ENCODE measurements at places on chromosomes 1 and 21.
A peak's percentile ranks its signal among the peaks of the same experiment; 100 is the strongest.

DNA sequence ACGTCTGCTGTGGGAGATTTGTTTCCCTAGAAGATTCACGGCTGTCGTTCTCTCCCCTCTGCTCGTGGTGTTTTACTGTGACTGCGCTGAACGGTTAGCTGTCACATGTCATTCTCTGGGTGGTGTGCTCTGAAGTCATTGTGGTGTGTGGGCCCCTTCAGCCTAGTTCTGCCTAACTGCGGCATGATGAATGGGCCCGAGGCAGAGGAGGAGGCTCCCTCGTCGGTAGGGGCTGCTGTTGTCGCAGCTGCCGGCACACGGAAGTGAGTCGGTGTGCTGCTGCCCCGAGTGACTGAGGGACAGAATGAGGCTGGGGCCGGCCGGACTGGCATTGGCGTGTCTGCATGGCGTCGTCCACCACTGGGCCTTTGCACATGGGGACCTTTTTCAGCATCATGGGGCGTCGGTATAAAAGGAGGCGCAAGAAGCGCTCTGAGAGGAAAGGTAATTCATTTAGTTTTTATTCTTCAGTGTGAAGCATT, 77.9 kb downstream of the ADARB1 start:
- peak; percentile 32 for DNase-seq

- DNase-seq: peak; percentile 71
Measured at GRCh38 chr1:113140588-113141446, 67.8 kb downstream of the LRIG2 start.

DNA sequence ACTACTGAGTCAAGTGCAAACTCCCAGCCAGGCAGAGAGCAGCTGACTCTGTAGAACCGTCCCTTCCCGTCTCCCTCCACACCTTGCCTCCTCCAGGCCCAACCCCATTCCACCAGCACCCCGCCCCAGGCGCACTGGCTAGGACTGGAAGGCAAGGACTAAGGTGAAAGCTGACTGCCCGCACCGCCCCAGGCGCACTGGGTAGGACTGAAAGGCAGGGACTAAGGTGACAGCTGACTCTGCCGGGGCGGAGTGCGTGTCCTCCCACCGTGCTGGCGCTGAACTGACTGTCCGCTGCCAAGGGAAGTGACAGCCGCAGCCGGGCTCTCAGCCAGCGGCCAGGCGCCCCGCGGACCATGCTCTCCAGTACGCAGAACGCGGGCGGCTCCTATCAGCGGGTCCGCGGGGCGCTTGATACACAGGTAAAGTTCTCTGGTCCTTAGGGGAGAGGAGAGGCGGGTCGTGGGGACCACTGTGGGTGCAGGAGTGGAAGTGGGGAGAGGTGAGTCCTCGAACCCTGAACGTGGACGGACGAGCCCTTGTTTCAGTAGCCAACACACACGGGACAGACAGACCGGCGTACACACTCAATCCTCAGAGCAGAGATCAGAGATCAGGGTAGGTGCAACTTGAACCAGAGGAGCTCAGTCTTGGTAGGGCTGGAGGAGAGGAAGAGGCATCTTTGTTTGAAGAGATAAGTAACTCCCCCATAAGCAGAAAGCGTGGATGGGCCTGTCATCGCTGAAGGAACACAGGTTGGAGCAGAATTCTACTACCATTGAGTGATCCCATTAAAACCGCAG, 58.0 kb downstream of the RBM11 start:
- no peak for DNase-seq

DNA sequence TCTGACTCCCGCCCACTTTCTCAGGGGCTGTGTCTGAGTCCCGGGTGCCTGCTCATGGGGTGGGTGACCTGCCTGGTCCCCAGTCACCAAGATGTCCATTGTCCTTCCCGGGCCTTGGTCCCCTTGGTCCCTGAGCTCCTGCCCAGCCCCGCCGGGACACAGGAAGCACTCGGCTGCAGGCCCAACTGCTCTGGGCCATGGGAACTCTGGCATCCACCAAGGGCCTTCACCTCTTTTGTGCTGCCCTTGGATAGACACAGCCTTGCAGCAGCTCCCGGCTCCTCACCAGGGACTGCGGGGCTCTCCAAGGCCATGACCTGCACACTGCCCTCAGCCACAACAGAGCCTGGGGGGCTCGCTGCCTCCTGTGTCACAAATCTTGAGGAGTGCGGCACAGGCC, 22.1 kb upstream of the MX1 start:
- no peak for DNase-seq

GRCh38 chr21:17709266-17709611, 96.5 kb upstream of the BTG3 start:
- DNase-seq: no peak

DNA sequence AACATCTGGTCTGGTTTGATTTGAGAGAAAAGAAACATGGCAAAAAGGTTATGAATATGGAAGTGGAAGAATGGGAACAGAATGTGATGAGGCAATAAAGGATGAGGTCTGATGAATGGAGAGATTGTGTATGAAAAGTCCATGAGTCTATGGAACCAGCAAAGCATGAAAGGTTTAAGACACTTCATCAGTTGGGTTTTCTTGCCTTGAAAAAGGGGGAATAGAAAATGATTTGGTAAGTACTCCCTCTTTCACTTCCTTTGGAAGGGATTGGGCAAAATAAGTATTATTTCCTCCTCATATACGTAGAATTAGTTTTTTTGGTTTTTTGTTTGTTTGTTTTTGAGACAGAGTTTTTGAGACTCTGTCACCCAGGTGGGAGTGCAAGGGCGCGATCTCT, 155.8 kb downstream of the TRIM33 start:
- no peak for DNase-seq
